ENCODE measurements at places on chromosomes 1 and 21.

DNA sequence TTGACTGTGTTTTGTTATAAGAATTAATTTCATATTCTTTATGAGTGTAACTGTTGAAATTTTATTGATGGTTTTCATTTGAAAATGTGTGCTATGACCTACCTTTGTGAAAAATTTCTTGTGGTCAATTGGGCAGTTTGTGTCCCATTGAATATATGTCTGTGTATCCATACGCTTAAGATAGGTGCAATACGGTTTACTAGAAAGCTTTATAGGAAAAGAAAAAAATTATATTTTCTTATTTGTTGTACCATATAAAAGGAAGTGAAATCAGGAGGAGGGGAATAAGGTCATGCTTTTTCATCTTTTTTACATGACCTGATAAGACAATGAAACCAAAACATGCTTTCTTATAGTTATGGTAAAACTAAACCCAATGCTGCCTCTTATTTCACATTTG, 807.7 kb downstream of the USP25 start:
- no peak for DNase-seq

- peak; percentile 62 for DNase-seq
These were observed 478 bp downstream of the RIT1 start for GRCh38 chr1:155910621-155911121.

DNA sequence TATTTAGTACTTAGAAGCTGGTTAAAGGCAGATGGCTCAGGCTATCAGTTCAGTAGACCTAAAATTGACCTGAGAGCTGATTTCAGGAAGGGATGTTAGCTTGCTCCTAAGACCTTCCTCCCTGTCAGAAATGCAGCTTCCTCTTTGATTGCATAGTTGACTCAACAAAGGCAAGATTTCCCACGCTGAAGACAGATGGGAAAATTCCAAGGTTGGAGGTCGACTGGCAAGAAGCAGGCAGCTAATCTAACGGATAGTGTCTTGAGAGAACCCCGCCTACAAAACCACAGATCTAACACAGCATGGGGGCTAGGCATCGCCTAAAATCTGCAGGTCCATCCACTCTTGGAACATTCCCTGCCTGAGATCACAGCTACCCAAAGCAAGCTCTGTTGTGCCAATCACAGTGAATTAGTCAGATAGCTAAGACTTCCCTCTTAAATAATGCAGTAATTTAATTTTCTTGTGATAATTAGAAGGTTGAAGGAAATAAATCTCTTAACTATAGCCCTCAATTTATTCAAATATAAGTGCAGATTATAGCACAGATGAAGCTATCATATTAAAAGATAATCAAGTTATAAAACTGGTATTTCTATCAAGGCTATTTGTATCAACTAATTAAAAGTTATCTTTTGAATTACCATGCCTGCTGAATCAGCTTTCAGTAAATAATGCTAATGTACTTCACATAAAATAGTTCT, 357.8 kb upstream of the SGIP1 start:
- no peak for DNase-seq

GRCh38 chr1:8497210-8497819, 179.4 kb downstream of the SLC45A1 start:
- no peak for DNase-seq

- no peak for DNase-seq
These were observed 35.5 kb downstream of the MAN1C1 start for GRCh38 chr1:25651824-25652741.

DNA sequence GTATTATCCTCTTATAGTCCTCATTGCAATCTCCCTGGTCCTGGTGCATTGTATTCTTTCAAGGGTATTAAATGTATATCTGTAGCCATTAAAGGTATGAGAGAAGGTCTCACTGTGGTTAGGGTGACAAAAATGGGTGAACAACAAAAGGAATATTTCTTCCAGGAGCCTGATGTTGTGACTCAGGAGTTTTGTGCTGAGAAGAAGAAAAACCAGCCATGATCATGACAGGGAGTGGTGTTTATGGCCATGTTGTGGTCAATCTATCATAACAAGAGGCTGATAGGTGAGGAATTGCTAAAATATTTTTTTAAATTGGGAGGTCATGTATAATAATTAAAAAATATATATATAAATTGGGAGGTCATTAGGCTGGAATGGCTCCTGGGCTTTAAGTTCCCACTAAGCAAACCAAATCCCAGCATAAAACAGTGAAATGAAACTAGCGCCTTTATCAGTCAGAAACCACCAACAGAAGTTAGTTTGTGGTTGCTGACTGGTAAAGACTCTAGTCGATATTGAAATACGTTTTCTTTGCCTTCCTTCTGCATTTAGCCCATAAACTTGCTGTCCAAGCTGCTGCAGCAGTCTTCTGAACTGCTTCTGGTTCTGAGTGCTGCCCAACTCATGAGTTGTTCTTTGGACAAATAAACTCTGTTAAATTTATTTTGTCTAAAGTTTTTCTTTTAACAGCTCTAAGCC, 60.3 kb downstream of the TBX19 start:
- DNase-seq = peak; percentile 7

- peak; percentile 77 for DNase-seq
These were observed 46.3 kb downstream of the UMODL1 start for GRCh38 chr21:42117229-42117966.

DNA sequence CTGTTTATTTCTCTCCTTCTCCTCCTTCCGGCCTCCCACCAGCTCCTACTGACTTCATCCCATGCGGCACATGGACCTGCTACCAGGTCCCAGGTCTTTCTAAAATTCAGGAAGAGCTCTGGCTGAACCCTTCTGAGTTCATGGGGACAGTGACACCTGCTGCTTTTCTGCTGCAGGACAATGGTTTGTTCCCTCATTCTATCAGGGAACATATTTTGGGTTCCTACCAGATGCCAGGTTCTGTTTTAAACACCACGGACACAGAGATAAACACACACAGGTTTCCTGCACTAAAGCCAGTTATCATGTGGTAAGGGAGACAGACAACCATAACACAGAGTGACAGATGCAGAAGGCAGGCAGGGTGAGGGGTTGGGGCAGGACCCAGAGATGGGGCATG, 114.0 kb upstream of the RAB4A start:
- no peak for DNase-seq

GRCh38 chr1:246292571-246292970, 214.5 kb downstream of the SMYD3 start:
- no peak for DNase-seq

DNA sequence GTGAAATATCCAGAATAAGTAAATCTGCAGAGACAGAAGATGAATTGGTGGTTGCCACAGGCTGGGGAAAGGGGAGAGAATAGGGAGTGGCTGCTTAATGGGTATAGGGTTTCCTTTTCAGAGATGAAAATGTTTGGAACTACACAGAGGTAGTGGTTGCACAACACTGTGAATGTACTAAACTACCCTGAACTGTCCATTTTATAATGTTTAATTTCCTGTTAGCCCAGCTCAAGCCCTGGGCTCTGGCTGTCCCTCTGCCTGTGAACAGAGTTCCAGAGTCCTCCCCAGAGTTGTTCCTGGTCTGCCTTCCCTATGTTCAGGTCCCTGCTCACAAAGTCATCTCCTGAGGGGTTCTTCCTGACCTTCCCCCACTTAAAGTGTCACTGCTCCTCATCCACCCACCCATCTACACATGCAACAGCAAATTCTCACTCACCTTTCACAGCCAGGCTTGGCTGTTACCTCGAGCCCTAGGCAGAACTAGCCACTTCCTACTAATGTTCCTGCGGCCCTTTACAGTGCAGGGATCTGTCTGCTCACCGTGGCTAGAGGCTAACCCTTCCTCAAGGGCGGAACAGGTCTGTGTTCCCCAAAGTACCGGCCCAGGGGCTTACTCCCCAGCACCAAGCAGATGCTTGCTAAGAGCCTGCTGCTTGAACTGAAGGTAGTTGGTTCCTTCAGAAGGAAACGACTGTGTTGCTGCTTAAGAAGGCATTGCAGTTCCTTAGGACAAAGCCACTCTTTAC, 22.4 kb downstream of the DHCR24 start:
- no peak for DNase-seq

DNA sequence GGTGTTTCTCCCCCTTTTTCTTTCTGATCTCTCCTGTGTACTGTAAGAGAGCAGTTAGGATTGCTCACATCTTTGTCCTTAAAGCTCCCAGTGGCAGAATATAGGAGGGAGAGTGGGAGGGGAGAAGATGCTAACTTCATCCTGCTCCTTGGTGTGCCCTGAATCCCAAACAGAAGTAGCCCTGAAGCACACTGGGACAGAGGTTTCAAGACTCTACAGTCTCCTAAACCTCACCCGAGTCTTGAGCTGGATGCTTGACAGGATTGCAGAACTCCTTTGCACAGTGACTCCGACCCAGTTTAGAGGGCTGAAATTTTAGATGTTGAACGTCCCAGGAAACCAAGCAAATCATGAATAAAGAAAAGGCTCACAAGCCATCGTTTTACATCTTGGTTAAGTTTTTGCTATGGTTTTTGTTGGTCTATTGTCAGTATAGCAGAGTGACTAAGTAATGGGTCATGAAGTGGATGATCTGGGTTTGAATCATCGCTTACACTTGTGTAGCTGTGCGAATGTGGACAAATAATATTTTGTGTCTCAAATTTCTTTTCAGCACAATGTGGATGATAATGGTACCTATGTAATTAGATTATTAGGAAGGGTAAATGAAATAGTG, 37.5 kb downstream of the XCL2 start:
- DNase-seq = no peak

GRCh38 chr1:237779356-237779755, 111.4 kb downstream of the ZP4 start:
- DNase-seq = no peak

DNA sequence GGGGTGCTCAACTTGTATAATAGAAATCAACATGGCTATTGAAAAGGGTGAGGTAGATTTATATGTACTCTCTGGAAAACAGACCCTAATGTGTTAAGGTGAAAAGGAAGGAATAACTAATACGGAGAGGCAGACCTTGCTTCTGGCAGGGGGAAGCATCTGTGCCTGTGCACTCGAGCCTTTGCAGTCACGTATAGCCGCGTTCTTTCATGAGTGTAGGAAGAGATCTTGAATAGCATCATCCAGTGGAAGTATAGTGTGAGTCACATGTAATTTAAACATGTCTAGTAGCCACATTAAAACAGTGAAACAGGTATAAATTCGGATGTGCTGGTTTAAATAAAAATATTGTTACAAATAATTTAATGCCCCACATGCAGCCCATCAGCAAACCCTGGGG, 3.0 kb downstream of the A3GALT2 start:
- no peak for DNase-seq

- DNase-seq = no peak
These were observed 17.0 kb downstream of the CRYZ start for GRCh38 chr1:74715806-74716205.

- no peak for DNase-seq
These were observed 560.1 kb downstream of the OMA1 start for GRCh38 chr1:57986432-57986831.

- DNase-seq = no peak
These were observed 7.1 kb downstream of the HPCA start for GRCh38 chr1:32893198-32894018.

- DNase-seq = no peak
These were observed 7.8 kb upstream of the ARTN start for GRCh38 chr1:43925846-43926245.

DNA sequence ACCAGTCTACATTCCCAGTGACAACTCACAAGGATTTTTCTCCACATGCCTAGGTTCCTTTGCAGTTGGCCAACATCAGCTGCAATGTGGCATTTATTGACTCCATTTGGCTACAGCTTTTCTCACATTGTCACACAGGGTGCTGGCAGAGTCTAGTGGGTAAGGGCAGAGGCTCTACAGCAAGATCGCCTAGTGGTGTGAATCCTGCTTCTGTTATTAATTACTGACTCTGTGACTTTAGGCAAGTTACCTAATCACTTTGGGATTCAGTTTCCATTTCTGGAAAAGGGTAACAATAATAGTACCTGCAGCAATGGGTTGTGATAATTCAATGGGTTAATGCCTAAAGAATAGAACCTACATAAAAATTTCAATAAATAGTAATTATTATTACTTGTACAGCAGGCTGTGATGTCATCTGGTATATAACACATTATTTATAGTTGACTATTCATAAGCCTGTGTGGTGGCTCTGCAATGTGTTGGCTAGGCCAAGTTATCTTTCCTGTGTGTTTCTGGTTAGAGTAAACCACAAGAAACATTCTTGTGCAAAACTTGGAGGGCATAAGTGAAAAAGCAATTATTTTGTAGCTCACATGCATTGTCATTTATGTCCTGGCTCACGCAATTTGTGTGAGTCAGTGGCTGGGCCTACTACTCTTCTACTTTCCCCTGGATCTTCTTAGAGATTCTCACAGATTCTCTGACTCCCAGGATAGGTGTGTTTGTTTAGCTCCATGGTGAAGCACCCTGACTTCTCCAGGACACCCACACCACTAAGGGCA, 59.5 kb downstream of the PTGS2 start:
- no peak for DNase-seq

GRCh38 chr21:46356494-46357334, 32.8 kb downstream of the PCNT start:
- DNase-seq = no peak

DNA sequence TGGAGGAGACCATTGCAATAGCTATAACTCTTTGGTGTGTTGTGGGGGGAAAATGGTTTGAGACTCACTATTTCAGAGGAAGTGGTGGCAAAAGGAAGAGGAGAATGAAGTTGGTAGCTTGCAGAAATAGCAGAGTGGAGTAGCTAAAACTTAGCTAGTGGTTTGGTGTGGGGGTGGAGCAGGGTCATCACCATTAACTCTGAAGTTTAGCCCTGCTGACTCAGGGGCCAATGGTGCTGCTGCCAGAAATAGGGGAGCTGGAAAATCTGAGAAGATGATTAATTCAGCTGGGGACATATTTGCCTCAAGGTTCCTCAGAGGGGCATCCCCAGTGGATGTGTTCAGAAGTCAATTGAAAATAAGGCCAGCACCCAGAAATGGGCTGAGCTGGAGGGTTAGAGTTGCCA, 65.4 kb downstream of the RUNX1 start:
- no peak for DNase-seq

DNA sequence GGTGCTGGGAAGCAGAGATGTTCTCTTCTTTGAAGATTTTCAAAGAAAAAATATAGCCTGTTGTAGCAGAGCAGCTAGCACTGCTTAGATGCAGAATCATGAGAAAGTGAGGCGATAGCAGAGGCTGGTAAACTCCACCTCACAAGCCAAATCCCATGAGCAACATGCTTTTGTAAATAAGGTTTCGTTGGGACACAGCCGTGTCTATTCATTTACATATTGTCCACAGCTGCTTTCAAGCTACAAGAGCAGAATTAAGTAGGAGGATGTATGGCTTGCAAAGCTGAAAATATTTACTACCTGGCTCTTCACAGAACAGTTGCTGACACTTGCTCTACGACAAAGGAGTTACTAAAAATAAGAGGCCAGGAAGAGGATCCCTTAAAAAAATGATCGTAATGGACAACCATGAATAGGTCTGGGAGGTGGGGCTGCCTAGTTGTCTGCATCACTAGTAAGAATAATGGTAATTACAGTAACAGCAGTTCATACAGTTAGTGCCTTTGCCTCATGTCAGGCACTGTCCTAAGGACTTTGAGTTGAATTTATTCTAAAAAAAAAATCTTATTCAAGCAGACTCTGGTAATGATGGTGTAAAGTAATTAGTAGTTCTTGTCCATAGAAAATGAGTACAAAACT, 622.0 kb downstream of the KIF26B start:
- DNase-seq = no peak

- DNase-seq = no peak
These were observed 42.8 kb downstream of the SORT1 start for GRCh38 chr1:109354929-109355328.
